ENCODE measurements at places on chromosomes 5 and 9.

- no peak for DNase-seq
Observed at GRCh38 chr5:93303291-93303691, 277.7 kb downstream of the NR2F1-AS1 start.

DNA sequence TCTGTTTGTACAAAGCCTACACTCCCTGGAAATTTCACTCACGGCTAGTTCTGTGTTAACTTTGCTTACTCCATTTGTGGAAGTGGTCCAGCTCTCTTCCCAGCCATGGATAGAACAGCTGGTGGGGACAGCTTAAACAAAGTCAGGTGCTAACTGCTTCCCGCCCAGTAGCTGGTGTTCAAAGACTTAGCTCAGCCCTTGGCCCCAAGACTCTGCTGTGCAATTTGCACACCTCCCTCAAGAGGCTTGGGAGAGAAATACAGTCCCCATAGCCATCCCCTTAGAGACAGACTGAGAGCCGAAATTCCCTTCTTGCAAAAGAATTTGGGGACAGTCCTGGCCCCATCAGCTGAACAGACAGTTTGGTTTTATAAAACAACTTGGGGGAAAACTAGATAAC, 73.8 kb upstream of the RAI14 start:
- DNase-seq: no peak

GRCh38 chr5:136615251-136616119, 250.1 kb upstream of the TRPC7 start:
- no peak for DNase-seq

GRCh38 chr5:151880324-151880723, 44.3 kb downstream of the GLRA1 start:
- no peak for DNase-seq

- DNase-seq: no peak
Observed at GRCh38 chr5:159777049-159777660, 139.1 kb upstream of the ADRA1B start.

DNA sequence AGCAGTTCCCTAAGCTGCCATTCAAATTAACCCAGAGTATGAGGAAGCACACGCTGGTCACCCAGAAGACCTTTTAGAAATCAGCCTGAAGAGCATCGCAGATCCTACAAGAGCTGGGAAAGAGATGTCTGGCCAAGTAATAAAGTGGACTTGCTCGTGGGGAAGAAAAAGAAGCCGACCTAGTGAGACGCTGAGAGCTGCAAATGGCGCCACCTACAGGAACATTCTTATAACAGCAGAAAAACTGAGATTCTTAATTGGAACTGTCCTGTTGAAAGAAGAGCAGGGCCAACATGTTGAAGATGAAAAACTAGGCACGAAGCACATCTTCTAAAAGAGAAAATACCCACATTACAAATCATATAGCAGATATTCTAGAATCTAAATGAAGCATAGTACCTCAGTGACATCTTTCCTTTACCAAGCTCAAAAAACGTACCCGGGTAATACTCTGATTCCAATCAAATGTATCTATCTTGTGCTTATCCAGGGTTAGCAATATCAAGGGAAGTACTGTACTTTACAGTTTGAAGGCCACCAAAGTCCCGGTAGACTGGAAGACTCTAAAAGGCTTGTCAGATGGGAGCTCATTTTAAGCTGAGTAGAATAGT, 3.9 kb upstream of the GNAQ start:
- peak; percentile 16 for DNase-seq

DNA sequence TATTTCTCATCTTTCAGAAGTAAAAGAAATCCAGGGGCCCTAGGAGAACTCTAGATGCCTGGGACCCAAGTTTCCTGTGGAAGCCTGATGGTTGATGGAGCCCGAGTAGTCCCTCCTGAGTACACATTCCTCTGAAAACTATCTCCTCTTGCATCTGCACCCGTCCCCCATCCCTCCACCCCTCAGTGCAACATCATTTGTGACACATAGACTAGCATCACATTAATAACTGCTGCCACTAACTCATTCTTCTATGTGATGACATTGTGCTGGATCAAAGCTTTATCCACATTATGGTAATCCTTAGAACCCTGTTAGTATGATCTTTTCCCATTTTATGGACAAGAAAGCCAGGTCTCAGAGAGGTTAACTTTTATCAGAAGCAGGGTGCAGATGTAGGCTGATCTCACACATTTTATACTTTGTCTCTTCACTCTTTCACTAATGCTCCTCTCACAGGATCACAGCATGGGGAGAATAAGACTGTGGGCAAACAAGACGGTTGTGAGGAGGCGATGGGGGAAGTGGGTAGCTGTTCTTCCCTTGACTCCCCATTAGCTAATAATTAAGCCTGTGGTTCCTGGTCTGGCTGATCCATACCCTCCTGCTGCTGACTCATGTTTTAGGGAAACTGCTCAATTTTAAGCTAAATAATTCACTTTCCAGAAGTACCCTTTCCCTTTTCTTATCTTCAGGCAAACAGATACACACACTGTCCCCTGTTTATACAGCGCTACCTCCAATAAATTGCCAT, 3.9 kb upstream of the HK3 start:
- DNase-seq: no peak

- DNase-seq: no peak
Observed at GRCh38 chr5:57420801-57421200, 61.8 kb downstream of the ACTBL2 start.

- DNase-seq: no peak
Observed at GRCh38 chr5:34410411-34411139, 245.6 kb upstream of the RAI14 start.

- DNase-seq: no peak
Observed at GRCh38 chr5:143723159-143723558, 88.8 kb upstream of the HMHB1 start.

DNA sequence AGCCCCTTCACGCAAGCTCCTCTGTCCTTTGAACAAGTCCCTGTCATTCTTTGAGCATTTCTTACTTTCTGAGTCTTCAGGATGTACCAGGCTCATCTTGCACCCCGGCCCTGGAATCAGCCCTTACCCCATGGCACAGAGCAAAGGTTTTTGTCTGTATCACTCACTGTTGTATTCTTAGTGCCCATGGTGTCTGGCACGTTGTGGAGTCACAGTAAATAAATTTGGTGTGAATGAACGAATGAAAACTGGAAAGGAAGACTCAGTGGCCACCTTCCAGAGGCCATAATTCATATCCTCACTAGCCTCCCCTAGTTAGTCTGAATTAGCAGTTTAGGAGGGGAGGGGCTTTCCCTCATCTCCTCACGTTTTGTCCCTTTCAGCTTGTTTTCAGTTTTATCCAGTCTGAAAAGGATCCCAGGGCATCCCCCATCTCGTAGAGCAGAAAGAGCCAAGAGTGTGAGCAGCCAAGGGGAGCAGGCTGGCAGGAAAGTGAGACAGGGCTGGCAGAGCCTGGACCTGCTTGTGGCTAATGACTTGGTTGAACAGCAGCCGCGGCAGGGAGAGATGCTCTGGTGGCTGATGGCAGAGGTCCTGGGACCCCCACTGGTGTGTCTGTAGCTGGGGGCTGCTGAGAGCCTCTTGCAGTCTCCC, 42.7 kb downstream of the ZNF618 start:
- no peak for DNase-seq

- DNase-seq: no peak
Observed at GRCh38 chr9:85417674-85418073, 324.1 kb downstream of the AGTPBP1 start.

DNA sequence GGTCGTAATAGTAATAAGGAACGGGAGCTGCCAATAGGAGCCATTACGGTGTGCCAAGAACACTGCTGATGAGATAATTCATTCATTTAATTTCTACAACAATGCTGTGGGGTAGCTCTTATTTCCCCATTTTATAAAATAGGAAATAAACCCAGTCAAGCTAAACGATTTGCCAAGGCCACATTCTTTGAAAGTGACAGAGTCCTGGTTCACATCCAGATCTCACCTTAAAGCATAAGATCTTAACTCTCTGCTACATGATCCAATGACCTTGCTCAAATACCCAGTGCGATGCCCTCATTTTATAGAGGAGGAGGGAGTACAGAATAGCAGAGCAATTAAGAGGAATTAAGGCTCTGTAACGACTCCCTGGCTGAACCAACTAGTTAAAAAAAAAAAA, 5.0 kb downstream of the PDE6A start:
- no peak for DNase-seq

GRCh38 chr9:86193088-86193487, 66.4 kb downstream of the C9orf153 start:
- DNase-seq: no peak

DNA sequence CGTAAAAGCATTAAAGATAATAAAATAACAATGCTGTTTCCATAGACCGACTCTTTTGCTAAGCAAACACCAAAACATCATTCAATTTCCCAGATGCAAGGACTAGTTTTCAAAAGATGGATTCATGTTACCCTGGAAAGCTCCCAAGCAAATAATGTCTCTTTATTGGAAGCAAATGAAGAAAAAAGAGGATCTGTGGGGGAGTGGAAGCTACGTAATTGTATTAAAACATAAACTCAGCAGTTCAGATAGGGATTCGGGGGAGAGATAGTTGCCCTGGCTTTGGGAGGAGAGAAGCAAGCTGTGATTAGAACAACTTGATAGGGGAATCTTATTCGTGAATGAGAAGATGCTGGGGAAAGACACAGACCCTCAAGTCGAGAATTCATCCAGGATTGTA, 491.0 kb upstream of the CLINT1 start:
- DNase-seq: no peak

GRCh38 chr9:125407432-125407973, 145.9 kb downstream of the GAPVD1 start:
- no peak for DNase-seq

GRCh38 chr5:84524491-84524890, 139.8 kb upstream of the EDIL3 start:
- DNase-seq: no peak

DNA sequence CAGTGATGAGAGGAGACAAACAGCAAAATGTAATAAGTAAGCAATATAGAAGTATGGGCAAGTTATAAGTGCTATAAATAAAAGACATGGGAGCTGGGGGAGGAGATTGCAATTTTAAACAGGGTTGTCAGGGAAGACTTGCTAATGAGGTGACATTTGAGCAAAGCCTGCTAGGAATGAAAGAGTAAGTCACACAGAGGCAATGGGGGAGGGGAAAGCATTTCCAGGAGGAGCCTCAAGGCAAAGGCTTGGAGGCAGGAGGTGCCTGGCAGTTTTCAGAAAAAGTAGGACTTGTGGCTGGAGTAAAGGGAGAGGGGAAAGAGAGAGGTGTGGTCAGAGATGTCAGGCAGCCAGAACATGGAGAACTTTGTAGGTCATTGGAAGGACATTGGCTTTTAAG, 124.4 kb upstream of the NMUR2 start:
- DNase-seq: no peak

DNA sequence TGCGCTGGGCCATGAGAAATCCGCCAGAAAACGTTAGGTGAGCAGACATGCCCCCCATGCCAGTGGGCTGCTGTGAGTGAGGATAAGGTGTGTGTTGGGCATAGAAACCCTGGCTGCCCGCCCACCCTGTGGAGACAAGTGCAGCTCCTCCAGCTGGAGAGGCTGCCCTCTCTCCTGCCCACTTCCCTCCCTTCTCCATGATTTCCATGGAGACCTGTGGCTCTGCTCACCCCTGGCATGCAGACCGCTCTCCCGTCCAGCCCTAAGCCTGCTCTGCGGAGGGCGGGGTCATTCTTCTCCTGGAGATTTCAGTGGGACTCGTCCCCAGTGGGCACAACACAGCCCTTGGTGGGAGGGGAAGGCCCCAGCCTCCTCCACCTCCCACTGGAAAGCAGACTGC, 133.0 kb upstream of the FAM120A start:
- no peak for DNase-seq

GRCh38 chr9:106038266-106039001, 344.1 kb downstream of the TMEM38B start:
- no peak for DNase-seq

- DNase-seq: no peak
Observed at GRCh38 chr5:68170826-68171558, 44.6 kb upstream of the PIK3R1 start.

GRCh38 chr5:96634881-96635280, 27.3 kb upstream of the CAST start:
- no peak for DNase-seq

DNA sequence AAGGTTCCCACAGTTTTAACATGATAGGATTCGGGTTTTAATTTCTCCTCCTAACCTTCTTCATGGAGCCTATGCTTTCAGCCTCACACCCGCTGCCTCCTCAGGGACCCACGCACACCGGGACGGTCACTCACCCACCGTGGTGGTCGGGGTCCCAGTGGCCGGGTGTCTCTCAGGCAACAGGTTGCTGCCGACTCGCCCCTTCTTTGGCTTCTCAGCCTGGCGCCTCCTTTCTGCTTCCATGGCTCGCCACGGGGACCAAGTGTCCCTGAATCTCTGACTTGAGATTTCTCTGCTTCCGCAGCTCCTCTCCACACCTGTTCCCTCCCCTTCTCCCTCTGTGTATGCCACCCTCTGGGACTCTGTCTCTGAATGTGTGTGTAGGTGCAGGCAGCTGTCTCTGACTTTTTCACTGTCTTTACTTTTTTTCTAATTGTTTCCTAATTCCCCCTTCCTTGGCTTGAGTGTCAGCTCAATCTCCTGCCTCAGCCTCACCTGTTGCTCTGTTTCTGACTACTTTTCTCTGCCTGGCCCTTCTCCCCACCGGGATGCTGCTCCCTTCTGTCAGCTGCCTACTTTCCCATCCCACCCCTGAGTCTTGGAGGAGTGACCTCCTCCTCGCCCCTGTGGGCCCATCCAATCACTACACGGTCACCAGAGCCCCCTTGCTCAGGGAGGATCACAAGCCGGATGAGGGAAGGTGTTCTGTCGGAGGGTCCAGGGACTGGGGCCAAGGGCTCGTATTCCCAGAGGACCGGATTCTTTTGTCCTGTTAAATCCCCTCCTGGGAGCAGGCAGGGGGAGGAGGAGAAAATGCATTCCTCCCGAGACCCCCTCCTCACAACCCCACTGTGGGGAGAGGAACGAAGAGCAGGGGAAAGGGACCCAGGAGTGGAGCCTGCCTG, at the start of gene PROP1:
Gene PROP1, minus strand, starts transcription at position 552 of the 905 bp plus-strand sequence. Its CDS starts 309 bp downstream, at position 243.
- no peak for DNase-seq

- DNase-seq: no peak
Observed at GRCh38 chr5:37724395-37725125, 115.3 kb downstream of the GDNF start.

Data from T1000 (cell line).